ENCODE measurements at places on chromosomes 16 and 17.

GRCh38 chr17:40436636-40437035 is 6.6 kb upstream of the IGFBP4 start:
- no peak for DNase-seq

GRCh38 chr17:45973099-45973780 is 25.8 kb upstream of the STH start:
- DNase-seq = peak; percentile 53

DNA sequence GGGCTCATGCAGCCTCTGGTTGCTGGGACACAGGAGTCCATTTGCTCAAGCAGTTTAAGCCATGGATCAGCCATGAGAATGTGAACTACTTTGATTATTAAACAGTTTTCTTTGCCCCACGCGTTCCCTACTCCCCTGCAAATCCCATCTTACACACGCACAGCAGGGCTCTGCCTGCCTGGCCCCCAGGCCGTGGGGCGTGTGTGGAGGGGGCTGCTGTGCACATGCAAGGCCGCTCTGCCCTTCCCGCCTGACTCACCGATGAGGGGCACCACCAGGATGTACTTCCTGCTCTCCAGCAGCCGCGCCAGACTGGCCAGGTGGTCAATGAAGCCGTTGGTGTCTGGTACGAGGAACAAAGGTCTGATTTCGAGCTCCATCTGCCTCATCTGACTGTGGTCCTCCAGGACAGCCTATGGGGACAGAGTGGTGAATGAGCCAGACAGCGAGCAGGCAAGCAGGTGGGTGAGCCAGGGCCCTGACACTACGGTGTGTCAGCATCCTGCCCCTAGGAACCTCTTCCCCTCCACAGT is 13.7 kb downstream of the HIC1 start:
- no peak for DNase-seq

DNA sequence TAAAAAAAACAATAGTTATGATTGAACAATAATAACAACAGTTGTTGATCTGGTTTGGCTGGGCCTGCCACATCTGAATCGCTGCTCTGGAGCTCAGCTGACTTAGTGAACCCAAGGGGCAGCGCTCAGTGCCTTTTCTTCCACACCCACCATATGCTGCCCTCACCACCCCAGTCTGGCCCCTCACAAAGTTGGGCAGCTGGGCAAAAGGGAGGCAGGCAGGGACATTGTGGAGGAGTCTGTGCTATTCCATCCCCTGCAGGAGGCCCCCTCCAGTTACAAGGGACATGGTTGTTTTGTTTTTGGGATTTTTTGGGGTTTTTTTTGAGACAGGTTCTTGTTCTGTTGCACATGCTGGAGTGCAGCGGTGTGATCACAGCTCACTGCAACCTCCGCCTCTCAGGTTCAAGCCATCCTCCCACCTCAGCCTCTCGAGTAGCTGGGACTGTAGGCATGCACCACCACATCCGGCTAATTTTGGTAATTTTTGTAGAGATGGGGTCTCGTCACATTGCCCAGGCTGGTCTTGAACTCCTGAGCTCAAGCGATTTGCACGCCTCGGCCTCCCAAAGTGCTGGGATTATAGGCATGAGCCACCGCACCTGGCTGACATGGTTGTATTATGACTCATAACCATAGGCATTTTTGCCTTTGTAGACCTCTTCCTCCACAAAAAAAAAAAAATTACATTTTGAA is 8.6 kb upstream of the PECAM1 start:
- no peak for DNase-seq

DNA sequence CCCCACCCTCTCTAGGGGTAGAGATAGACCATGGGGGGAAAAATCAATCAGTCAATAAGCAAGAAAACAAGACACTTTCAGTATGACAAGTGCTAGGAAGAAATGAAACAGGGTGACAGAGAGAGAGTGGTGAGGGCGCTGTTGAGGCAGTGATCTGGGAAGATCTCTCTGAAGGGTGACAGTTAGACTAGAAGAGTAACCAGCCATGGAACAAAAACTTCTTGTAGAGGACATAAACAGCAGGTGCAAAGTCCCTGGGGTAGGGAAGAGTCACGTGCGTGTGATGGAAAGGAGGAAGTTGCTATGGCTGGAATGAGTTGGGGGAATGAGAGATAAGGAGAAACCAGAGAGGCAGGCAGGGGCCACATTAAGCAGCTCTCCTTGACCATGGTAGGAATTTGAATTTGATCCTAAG is 16.8 kb upstream of the EMP2 start:
- DNase-seq = no peak

- peak; percentile 37 for DNase-seq
Observed at GRCh38 chr16:28140788-28141618, 70.8 kb downstream of the XPO6 start.
